ENCODE measurements at places on chromosomes 7 and 10.

DNA sequence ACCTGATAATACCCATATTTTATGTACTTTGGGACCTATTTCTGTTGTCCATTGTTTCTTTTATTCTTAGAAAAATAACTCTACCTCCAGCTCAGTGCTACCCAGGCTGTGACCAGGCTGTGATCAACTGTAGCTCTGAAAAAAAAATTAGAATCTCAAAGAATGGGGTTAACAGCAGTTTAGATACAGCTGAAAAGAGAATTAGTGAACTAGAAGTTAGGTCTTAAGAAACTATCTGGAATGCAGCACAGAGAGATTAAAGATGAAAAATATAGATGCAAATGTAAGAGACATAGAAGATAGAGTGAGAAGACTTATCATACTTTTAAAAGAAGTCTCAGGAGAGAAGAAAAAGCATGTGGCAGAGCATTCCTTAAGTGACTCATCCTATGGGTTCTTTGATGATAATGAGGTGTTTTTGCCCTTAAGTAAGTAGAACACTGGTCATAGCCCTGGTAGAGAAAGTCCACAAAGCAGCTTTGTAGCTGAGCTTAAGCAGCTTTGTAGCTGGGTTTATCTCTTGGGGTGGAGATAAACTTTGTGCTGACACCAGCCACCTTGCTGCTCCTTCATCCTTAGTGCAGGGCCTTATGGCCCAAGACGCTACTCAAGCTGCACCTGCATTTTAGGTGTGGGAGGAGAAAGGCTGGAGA is 27.3 kb upstream of the SFRP5 start:
- no peak for DNase-seq

- DNase-seq = no peak
Measured at GRCh38 chr10:113515601-113516000, 37.3 kb upstream of the HABP2 start.

GRCh38 chr7:148738737-148739535 is 40.2 kb downstream of the CUL1 start:
- no peak for DNase-seq

GRCh38 chr10:36465604-36466379 is 659.6 kb upstream of the ANKRD30A start:
- DNase-seq = no peak

DNA sequence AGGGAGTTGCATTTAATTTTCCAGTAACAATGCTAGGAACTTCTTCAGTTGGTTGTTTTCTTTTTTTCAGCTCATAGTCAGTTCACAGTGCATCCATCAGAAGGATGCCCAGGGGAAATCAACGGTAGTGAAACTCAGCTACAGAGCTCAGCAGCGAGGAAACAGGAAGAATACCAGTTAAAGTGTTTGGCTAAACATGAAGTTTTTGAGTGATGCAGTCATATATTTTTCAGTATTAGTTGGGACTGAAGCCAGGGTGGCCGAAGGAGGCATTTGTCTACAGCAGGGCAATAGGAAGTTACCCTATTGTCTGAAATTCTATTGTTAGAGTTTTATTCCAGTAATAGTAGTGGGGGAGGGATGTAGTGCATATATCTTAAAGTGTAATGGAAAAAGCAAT is 45.3 kb upstream of the MALRD1 start:
- DNase-seq = no peak

- no peak for DNase-seq
Measured at GRCh38 chr7:15130666-15131541, 228.4 kb upstream of the DGKB start.

- no peak for DNase-seq
Measured at GRCh38 chr10:28181478-28182096, 121.3 kb downstream of the MPP7 start.

- no peak for DNase-seq
Measured at GRCh38 chr10:46046261-46046660, at the start of gene MSMB. Gene MSMB, minus strand, starts transcription at chr10:46046269. Its CDS starts 32 bp downstream, at chr10:46046237.

DNA sequence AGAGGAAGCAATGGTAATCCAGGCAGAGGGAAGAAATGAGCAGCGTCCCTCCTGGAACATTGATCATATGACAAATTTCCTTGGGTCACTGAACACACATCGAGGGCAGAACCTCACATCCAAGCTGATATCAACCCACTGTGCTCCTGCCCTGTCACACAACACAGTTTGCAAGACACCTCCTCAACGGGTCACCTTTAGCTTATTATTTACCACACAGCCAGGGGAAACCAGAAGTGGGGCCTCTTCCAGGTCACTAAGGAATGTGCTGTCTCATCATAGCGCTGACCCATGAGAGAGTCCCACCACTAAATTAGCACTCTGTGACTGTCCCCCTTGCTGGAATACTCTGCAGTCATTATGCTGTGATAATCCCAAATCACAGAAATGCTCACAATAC is 69.7 kb upstream of the PPP1R3C start:
- no peak for DNase-seq

GRCh38 chr7:142739923-142740492 is 9.3 kb upstream of the PRSS1 start:
- DNase-seq = no peak

- no peak for DNase-seq
Measured at GRCh38 chr10:50857579-50857978, 27.8 kb downstream of the A1CF start.

DNA sequence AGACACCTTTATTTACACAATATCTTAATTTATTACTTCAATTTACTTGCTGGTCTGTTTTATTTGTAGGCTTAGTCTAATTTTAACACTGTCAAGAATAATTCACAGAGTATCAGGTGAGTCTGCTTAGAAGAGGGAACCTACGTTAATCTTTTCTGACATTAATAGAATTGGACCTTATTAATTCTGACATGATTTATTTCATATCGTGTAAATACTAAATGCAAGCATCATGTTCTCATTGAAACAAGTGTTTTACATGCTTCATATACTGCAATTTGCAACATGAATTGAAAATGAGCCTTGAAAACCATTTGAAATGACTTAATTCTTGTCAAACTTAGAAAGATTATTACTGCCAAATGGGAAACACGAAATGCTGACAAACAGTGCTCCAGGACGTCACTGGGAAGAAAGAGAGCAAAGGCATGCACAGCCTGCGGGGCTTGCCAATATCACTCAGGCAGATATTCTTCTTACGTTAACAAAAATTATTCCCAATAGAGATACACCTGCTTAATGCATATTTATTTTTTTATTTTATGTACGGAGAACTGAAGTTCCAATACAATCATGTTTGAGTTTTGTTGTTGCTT is 282.0 kb upstream of the AKR1E2 start:
- DNase-seq = no peak

GRCh38 chr10:116879817-116880216 is 30.5 kb downstream of the ENO4 start:
- DNase-seq = no peak

DNA sequence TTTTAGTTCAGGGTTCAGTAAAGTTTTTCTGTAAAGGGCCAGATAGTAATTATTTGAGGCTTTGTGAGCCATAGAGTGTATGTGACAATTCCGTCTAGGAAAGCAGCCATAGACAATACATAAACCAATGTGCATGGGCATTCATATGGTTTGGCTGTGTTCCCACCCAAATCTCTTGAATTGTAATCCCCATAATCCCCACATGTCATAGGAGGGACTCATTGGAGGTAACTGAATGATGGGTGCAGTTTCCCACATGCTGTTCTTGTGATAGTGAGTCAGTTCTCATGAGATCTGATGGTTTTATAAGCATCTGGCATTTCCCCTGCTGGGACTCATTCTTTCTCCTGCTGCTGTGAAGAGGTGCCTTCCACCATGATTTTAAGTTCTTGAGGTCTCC is 29.9 kb downstream of the SEC61G start:
- DNase-seq = no peak

DNA sequence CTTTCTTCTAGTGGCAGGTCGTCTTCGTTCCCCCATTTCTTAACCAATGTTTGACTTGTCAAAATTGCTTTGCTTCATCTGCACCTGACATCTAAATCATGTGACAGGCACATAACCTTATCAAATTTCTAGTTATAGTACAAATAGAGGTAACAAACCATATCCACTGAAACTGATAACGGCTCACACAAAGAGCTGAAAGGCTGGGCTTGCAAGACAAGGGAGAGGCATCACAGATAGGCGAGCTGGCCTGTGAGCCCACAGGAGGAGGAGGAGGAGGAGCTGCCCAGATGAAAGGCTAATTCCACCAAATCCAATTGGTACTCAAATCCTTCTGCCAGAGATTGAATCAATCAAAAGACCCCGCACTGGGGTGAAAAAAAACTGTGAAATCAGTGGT is 80.2 kb upstream of the NEBL start:
- no peak for DNase-seq

GRCh38 chr10:77524281-77524711 is 113.3 kb downstream of the KCNMA1 start:
- no peak for DNase-seq

DNA sequence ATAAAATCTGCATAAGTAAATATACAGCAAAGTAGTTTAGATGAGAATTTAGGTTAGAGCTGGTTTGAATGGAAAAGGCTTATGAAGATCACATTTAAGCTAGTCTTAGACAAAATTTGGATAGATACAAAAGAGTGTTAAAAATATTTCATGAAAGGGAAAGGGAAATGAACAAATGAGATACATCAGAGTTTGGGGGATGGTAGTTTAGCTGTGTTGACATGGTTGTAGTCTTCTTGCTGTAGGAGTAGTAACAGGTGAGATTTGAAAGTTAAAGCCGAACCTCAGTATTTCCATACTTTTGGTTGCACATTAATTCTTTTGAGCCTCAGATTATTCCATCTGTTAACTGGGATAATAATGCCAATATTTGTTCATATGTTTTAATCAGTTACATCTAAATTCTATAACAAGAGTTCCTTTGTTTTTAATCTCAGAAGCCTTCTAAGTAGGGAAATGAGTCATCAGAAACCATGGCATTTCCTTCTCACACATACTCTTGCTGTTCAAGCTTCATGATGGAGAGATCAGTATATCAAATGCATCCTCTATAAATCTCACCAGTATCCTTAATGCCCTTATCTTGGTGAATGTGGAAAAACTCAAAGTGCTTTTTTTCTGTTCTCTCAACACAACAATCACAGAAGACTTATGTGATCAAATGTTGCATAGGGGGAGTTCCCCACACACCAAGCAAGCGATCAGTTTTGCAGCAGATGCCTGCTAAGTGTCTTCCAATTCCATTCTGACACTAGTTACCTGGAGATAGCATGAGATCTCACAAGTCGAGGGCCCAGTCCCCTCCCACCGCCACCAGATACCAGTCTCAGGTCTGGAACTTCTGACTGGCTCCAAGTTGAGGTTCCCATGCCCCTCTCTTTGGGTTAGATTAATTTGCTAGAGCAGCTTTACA is 84.7 kb downstream of the MAPK8 start:
- DNase-seq = no peak

GRCh38 chr10:84291384-84291783 is 37.0 kb upstream of the CCSER2 start:
- DNase-seq = no peak

DNA sequence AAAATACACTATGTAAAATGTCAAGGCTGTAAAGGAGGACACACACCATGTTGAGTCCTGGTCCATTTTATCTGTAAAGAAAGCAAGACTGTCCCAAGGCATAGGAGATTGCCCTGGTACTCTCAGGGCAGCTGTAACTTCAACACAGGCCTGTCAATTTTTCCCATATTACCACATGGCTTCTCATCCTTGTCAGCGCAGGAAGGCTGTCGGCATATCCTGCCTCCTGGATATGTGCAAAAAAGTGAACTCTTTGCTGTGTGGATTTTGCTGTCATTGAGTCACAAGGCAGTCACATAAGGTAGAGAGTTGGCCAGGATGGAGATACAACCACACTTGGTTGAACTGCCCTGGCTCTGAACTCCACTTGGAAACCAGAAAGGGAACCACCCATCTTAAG is 8.7 kb downstream of the DUSP5 start:
- no peak for DNase-seq

Measured in naive thymus-derived CD4-positive, alpha-beta T cell (primary cell).